Mesendoderm (in vitro differentiated cells): ENCODE measurements at places on chromosomes 16 and 17.

GRCh38 chr16:8661703-8662102 lies 12.7 kb upstream of the ABAT start:
- no peak for DNase-seq

DNA sequence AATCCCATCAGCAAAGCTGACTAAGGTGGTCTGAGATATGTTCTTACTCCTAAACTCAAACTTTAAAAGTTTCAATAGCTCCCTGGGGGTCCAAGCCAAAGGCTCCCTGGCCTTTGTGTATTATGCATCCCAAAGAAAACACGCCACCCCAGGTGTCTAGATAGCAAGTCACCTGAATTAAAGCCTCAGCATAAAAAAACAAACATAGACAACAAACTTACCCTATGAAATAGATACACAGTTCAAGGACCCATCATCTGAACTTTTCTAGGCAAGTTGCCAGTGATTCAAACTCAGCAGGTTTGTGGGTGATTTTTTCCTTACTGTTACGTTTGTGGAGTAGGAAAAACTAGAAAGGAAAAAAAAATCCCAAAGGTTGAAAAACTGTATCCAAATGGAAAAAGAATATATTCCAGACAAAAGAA lies 12.5 kb downstream of the CMTM3 start:
- peak; percentile 52 for DNase-seq

GRCh38 chr16:86431540-86431939 lies 78.8 kb upstream of the FOXF1 start:
- peak; percentile 36 for DNase-seq

DNA sequence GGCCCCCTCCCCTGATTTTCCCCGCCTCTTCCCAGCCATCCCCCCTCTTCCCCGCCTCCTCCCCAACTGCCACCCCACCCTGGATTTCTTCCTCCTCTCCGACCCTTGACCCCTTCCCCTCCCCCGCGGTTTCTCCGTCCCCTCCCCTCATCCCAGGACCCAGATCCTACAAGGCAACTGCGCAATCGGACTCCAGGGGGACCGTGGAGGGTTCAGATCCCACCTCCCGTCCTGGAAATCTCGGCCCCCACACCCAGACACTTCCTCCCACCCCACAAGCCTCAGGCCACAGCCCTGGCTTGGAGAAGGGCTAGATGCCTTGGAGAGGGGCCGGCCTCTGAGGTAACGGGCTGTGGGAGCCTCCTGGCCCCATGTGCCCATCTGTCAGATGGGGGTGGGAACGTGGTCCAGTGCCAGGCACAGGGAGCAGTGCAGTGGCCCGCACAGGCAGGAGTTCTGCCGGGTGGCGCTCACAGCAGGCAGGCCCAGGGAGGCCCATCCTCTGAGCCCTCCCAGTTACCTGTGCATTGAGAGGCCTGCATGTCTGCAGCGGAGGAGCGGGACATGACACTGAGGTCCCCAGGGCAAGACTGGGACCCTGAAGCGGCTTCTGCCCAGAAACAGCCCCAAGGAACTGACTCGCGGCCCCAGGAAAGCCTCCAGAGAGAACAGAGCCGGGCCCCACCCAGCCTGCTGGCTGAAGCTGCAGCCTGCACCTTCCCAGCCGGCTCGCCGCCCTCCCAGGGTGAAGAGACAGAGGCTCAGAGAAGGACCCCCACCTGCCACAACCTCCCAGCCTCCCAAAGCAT lies 16.7 kb downstream of the ZNF423 start:
- no peak for DNase-seq

GRCh38 chr17:28045304-28045703 lies 2.8 kb downstream of the NLK start:
- DNase-seq: no peak

GRCh38 chr17:56653877-56654276 lies 60.4 kb downstream of the NOG start:
- DNase-seq: peak; percentile 78

DNA sequence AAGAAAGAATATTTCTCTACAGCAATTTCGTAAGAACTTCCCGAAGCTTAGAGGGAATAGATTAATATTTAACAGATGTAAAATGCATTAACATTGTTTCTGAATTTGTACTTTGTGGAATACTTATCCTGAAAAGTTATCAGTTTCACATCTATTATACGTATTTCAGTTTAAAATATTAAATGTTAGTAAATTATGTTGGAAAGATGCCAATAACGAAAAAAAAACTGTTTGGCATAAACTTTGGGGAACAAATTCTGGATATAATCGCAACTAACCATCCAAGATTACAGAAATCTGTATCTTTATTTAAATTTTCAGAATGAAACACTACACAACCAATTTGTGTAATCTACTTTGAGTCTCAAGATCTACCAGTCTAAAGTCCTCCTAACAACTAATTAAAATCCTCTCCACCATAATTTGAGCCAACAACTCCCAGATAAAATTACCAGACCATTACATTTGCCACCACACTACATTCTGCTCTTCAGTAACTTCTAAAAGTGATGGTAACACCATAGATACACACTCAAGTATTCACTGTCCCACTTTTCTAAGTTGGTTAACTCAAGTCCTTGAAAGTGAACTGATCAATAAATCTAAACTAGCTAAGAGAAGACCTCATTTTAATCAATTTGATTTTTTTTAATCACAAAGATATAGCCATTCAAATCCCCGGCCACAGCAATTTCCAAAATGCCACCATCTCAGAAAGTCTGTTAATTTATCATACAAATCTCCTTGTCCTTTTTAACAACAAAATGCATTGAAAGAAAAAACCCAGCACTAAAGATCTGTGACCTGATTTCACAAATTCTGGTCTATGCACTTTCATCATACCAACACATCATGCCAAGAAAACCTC lies 2.0 kb downstream of the SIAH1 start:
- no peak for DNase-seq

DNA sequence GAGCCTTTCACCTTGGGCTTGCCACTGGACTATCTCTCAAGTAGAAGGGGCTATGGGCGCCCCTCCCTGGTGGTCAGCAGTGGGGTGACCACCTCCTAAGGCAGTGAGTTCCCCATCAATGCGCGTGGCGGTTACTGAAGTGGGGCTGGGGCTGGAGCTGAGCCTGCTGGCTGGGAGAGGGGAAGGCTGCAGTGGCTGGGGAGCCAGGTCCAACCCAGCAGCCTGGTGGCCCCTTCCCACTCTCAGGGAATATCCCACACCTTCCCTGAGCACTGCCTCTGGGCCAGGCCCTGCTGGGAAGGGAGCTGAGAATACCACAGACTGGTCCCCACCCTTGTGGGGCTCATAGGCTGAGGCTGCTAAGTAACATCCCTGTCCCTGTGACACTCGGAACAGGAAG lies 19.8 kb upstream of the MPRIP start:
- no peak for DNase-seq

DNA sequence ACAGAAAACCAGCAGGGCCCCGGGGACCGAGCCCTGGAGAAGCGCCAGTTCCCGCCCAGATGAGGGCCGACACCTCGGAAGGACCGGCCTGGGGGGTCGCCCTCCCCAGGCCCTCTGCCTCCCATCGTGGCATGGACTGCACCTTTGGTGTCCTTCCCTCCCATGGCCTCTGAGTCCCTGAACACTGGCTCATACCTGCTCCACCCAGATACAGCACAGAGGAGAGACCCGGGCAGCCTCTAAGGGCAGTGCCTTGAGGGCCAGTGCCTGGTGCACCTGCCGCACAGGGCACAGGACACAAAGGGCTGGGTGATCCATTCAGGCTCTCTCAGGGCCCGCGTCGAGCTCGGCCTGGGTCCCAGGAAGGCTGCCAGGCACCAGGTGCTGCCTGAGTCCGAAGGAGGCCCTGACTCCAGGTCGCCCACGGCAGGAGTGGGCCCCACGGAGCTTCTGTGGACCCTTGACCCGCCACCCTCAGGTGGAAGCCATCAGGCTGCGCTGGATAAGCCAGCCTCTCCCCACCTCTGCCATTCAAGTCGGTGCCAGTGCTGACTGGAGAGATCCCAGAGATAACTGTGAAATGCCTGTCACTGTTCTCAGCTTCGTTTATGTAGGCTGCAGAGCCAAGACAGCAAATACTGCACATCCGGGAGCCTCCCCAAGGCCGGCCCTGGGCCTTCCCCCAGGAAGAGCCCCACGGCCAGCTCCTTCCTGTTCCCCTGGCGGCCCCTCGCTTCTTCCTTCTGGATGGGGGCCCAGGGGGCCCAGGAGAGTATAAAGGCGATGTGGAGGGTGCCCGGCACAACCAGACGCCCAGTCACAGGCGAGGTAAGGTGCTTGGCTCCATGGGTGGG lies at the start of gene ZG16B:
Gene ZG16B (plus strand): TSS at position 803 of the 854 bp plus-strand sequence. CDS start 139 bp downstream, outside the sequence.
- DNase-seq: no peak

GRCh38 chr16:9946022-9946720 lies 236.1 kb downstream of the GRIN2A start:
- DNase-seq: peak; percentile 12
